CD4-positive, alpha-beta T cell treated with Interleukin-6 at 100 ng/mL for 8 hours (primary cell): ENCODE measurements at places on chromosomes 2 and 18.
A peak's percentile ranks its signal among the peaks of the same experiment; 100 is the strongest.

- no peak for DNase-seq
These were observed 53.2 kb upstream of the FZD7 start for GRCh38 chr2:201980389-201980821.

DNA sequence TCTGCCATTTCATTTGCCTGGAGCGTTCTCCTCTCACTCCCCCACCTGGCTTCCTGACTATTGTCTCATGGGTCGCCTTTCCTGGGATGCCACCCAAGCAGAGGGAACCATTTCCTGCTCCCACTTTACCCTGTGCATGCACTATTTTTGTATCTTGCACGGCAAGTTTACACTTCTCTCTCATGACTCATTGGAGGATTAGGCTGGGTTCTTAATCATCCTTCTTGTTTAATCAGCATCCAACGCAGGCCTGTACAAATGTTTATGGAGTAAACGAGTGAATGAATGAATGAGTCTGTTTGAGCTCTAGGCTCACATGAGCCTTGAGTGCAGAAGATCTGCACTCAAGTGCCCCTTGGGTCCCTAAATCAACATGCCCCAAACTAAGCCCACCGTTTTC is 3.8 kb upstream of the ARHGAP25 start:
- DNase-seq: no peak

DNA sequence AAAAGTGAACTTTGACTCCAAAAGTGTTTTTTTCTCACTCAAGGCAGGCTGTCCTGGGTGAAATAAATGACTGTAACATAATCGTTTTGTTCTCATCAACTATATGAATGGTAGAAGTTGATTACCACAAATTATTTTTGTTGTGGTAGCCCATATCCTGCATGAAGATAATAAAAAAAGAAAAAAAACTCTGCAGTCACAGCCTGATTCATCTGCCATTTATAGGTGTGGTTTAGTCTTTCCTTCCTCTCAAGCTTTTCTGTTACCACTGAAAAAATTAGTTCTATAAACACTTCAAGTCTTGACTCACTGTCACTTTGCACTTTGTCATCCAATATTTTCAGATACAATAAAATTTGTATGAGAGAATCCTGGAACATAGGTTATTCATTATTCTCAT is 522.0 kb downstream of the PLCL1 start:
- DNase-seq: peak; percentile 27

GRCh38 chr18:49628119-49628518 is 66.3 kb downstream of the LIPG start:
- DNase-seq: no peak

DNA sequence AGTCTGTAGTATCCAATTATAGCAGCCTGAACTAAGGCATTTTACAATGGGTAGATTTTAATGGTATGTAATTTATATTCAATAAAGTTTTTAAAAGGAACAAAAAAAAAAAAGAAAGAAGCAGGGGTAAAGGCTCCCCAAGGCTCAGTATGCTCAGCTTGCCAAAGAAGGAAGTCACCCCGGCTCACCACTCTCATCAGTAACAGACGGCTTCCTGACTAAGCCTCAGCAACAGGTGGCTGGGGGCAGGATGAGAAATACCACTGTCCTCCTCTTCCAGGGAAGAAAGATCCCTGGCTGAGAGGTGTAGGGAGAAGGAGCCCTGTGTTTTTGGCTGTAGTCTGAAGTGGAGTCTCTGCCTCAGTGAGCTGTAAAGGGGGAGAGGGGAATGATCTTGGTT is 121.2 kb downstream of the ARHGEF4 start:
- DNase-seq: no peak

GRCh38 chr18:23721696-23722480 is 32.6 kb downstream of the LAMA3 start:
- no peak for DNase-seq

GRCh38 chr2:28602751-28603639 is 107.1 kb downstream of the PLB1 start:
- no peak for DNase-seq

- DNase-seq: no peak
These were observed 138.1 kb downstream of the SETBP1 start for GRCh38 chr18:44818668-44819403.

DNA sequence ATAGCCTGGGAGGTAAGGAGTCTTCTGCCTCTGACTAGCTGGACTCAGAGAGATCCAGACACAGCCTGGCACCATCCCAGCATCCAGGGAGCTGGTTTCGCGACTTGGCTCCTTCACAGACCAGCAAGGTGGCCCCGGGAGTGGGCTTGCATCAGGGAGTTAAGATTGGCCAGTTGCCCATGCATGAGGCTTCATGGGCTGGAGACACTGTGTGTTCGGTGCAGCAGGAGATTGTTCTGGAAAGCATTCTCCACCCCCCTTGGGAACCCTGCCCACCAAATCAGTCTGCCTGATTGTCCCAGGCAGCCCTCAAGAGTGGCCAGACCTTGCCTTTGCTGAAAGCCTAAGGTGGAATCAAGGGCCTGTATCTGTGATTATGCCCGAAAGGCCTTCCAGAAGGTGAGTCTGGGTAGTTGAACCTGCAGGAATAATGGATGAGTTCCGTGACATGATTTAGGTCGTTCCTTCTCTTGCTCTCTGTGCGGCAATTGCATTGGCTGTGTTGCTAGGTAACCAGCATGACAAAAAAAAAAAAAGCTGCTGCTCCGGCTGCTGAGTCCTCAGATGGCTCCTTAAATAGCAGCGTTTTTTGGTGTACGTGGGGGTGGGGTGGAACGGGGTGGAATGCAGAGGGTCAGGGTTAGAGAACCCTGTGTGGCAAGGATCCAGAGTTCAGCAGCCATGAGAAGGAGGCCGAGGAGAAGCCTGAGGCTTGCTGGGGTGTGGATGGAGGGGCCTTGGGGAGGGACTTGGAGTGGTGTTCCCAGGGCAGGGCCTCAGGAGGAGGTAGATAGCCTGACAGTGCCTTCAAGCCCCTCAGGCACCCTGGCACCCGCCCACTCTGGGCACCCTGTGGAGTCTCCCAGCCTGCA is 93.0 kb upstream of the MCFD2 start:
- DNase-seq: no peak

- no peak for DNase-seq
These were observed 902.0 kb upstream of the GCFC2 start for GRCh38 chr2:76612764-76613163.

DNA sequence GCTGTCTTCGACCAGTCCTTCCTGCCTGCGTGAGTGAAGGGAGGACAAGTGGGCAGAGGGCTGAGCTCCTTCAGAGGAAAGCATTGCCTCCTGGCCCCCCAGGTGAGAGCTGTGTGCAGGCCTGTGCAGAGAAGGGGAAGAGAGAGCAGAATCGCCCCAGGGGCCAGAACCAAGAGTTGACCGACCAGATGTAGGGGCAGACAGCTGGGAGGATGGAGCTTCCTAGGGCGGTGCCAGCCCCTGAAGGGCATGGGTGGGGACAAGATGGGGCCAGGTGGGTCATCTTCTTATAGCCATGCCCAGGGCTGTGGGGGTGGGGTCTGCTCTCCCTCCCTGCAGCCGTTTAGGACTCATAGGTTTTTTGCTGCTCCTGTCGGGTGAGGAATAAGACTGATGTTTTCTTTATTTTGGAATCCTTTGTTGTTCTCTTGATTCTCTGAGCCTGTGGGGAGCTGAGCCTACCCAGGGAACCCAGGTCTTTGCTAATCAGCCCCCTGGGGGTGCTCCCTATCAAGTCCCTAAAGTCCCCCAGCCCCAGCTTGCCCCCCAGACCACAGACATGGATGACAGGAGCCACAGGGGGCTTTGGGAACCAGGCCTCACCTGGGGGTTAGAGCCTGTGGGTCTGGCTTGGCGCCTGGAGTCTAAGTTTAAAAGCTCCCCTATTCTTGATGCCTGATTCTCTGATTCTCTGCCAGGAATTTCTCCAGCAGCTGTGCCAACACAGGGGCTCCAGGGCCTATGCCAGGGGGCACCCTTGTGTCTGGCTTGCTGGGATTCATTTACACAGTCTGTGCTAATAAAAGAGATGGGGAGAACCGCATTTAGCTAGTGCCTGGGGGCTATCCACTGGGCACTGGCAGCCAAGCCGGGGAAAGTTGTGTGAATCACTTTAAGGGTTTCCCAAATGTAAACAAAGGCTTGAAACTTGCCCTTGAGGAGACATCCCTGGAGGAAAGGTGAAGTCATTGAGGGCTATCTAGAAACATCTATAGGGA is 9.3 kb upstream of the EFHD1 start:
- DNase-seq: no peak

DNA sequence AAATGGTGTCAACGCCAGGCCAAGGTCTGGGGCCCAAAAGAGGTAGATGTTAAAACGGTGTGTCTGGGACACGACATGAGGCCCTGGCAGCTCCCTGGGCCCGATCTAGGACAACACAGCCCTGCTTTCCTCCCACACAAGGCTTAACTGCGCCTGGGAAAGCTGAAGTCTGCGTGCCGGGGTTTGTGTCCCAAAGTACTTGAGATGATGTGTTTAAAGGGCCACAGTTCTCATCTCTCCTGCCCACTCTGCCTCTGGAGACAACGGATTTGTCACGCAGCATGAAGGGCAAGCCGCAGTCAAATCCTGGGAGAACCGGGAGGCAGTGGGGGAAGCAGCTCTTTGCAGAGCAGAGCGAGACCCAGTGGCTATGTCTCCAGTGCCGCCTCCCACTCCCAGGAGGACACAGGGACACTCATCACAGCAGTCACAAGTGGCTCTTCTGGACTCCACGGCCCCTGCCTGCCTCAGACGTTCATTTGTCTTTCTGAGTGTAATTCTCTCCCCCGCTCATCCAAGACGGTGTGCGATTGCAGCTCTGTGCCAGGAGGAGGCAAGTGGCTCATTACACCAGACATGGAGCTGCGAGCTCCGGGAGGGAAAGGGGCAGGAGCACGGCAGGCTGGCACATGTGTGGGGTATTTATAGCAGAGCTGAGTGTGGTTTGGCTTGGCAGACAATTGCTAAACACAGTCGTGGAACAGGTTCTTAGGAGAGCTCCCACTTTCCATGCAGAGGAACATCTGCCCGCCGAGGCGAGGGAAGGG is 57.7 kb upstream of the SEMA4C start:
- no peak for DNase-seq

DNA sequence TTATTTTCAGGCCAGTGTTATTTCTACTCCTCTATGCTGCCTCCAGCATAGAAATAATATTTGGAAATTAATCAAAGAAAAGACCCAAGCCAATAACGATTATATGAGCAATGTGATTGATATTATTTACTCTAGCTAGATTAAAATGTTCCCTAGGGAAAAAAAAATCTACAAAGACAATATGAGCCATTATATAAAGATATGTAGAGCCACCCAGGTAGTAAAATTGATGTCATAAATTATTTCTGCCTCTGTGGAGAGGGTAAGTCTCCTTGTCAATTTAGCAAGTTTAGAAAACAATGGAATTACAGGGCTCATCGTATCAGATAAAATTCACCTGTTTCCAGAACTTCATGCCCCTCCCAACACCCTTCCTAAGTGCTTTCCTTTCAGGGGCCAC is 202.9 kb downstream of the RDH14 start:
- DNase-seq: no peak

- DNase-seq: no peak
These were observed 52.3 kb upstream of the SNTG2 start for GRCh38 chr2:898319-898718.
